T-helper 17 cell (primary cell): ENCODE measurements at places on chromosomes 5 and 9.

GRCh38 chr9:136943291-136944211 is 987 bp downstream of the FBXW5 start:
- DNase-seq: no peak

DNA sequence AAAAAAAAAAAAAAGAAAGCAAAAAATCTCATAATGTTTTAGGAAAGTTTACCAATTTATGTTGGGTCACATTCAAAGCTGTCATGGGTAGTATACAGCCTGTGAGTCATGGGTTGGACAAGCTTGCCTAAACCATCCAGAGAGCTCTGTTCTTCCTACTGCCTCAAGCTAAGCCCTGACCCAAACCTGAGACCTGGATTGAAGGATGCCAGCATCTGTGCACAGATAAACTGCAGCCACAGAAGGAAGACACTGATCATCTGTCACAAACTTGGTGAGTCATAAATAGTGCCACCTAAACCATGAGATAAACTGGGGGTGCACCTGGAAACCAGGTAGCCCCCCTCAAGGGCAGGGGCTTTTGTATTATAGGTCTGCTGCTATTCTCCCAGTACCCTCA is 31.0 kb downstream of the CSF2 start:
- DNase-seq: no peak

GRCh38 chr5:95983080-95983479 is 21.4 kb upstream of the ELL2 start:
- no peak for DNase-seq

DNA sequence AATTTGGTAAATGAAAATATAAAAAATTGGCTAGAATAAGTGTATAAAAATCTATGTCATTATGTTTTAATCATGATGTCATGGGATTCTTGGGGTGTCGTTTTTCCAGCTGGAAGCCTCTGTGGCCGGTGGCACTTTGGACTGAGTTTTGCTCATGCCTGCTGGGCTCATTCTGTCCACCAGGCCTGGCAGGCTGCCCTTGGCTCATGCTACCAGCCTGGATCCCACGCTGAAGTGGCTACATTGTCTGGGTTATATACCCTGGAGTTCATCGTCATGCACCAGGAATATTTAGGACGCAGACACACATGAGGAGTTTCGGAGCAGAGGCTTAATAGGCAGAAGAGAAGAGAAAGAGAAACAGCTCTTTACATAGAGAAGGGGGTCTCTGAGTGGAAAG is 1913.7 kb upstream of the WWC1 start:
- DNase-seq: no peak

DNA sequence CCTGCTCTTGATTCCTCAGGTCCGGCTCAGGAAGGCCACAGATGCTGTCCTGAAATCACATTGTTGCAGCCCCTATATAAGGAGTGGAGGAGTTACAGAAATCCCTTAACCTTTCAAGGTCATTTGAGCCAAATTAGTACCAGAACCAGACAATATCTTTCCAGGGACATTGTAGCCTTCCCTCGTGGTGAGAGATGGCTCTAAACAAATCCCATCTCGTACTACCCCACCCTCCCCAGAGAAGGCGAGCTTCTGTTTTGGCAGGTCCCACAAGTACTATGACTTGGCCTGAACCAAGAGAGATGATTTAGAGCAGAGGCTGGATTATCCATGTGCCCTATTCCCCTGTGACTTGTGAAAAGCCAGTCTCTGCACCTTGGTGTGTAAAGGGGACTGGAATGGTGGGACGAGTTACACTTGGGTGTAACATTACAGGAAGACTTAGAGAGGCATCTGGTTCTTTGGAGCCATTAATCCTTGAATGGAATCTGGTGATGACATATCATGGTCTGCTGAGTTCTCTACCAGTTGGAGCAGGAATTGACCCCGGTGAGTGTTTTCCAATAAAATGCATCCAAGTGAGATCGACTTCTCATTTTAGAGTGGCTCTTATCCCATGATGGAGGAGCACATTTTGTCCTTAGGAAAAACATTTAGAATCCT is at the start of gene FAM240B:
Gene FAM240B (minus strand): TSS at position 51 of the 663 bp plus-strand sequence. CDS start 16,134 bp downstream, outside the sequence.
- DNase-seq: no peak

DNA sequence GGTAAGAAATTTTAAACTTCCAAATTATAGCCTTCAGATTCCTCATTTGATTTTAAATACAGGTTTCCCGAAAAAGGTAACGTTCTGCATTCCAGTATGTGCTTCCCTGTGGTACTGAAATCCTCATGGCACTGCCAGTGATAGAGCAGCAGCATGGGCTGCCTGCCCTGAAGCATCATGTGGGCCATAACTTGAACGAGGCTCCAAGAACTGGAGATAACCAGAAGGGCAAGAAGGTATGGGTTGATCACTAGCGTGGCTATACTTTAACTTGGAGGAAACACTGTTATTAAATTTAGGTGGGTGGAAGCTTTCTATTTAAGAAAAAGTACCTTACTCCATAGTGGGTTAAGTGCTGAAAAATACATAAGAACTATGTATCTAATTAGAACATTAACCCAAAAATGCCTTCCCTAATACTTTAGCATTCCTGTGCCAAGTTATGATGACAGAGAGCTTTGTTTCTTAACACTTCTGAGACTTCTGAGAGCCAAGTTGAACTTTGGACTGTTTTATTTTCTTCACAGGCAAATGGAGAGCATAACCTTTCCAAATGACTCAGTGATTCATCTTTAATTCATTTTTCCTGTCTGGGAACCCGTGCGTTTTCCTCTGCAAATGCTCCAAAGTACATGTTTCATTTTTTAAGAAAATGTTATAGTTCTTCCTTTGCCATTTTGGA is 191.5 kb upstream of the GNA14 start:
- DNase-seq: no peak

DNA sequence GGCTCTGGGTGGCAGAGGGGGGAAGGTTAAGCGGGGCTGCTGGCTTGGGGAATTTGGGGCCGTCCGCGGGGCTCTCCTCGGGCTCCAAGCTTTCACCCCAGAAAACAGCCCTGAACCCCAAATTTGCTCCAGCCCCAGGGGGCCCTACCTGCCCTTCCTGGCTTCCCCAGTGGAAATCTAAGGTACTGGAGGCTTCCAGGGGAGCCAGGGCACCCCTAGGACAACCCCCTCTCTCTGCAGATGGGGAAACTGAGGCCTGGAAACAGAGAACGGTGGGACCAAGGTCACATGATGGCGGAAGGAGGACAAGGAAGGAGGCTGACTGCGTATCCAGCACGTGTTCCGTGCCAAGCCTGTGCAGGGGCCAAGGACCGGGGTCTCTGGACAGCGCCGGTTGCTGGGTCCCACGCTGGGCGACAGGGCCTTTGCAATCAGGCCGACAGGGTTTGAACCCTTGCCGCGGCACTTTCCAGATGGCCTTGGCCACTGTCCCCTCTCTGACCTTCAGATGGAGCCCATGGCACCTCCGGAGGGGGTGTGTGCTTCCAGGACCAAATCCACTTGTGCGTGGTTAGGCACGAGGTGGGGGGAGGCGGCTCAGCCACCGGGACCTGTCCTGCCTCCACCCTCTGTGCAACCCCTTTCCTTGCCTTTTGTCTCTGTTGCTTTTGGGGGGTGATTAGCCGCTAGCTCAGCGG is 183.1 kb downstream of the C9orf50 start:
- no peak for DNase-seq

DNA sequence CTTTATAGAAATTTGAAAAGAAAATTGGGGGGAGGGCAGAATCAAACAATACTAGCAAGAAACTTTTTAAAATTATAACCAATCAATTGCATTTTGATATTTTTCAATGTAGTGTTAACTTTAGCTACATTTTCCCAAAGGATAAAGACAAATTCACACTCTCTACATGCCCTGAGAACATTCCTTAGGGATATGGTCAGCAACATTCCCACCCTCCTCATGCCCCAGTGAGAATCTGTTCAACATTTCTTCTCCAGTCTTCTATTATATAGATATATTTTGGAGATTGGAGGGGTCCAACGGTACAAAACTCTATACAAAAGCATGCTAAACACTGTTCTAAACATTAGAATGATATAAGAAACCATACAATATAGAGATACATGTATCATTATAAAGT is 11.6 kb upstream of the PRR16 start:
- DNase-seq: no peak

DNA sequence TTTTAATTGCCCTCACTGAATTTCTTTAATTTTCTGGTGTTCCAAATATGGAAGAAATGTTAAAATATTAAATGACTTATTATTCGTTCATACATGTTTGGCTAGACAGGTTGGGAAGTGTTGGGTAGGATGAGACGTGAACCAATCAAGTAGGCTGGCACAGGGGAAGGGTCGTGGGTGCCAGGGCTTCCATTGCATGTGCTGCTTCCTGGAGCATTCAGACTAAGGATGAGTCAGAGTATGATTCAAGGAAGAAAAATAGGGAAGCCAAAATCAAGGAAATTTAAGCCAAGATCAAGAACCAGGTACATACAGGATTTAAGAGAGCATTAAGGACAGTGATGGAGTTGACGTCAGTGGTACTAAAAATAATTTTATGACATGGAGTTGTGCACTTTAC is 2068.0 kb downstream of the MAT2B start:
- DNase-seq: no peak

- DNase-seq: no peak
Measured at GRCh38 chr9:71483436-71483835, 284.9 kb downstream of the CEMIP2 start.

DNA sequence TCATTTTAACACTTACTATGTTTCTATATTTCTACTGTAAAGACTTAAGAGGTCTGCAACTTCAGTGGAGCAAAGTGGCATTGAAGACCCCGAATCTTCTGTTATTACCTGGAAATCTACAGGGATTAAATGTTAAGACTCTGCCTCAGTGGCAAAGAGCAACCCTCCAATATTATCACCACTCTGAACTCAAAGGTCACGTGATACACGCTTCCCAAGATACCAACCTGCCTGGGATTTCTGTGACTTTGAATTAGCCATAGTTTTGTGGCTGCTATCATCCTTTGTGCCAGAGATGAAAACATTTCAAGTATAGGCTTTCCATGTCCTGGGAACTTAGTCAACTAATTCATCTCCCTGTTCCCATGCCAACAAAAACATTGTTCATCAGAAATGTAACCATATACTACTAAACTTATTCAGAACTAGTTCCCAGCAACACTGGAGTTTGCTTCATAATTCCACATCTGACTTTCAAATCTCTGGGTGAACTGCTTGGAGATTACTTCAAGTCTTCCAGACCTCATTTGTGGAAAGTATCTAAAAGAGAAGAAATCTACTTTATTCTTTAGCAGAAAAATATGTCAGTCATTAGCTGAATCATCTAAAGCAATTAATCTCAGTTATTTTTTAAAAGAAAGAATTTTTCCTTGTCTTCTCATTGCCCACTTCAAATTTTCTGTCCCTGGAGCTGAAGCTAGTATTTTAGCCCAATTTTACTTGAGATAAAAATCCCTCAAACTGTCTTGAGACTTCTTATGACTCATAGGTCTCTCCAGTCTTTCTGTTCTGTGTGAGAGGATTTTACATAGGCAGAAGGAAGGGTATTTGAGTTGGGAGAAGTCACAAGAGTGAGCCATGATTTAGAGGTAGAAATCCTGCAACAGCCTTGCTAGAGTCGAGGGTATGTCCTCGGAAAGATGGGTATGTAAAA is 83.0 kb downstream of the ZNF462 start:
- DNase-seq: no peak

GRCh38 chr5:94711785-94712184 is 93.3 kb downstream of the SLF1 start:
- DNase-seq: no peak

DNA sequence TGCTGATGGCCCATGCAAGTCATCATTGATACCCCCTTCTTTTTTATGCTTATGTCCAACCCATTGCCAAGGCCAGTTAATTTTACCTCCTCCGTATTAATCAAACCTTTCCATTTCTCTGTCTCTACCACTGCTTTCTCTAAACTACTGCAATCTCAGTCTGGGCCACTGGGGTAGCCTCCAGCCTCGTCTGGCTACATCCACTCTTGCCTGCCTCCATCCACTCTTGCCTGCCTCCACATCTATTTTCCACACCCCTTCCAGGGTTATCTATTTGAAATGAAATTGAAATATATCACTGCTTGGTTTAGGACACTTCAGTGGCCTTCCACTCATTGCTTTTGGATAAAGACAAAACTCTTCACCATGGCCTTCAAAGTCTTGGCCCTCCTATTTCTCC is 425.3 kb upstream of the CLINT1 start:
- no peak for DNase-seq

DNA sequence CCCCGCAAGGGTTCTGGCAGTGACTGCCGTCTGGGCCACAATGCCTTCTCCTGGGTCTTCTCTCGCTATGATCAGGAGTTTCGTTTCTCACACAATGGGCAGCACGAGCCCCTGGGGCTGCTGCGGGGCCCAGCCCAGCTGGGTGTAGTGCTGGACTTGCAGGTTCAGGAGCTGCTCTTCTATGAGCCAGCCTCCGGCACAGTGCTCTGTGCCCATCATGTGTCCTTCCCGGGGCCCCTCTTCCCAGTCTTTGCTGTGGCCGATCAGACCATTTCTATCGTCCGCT is 7.0 kb downstream of the HDHD3 start:
- no peak for DNase-seq

- DNase-seq: no peak
Measured at GRCh38 chr5:142871363-142872193, 101.4 kb downstream of the ARHGAP26 start.

DNA sequence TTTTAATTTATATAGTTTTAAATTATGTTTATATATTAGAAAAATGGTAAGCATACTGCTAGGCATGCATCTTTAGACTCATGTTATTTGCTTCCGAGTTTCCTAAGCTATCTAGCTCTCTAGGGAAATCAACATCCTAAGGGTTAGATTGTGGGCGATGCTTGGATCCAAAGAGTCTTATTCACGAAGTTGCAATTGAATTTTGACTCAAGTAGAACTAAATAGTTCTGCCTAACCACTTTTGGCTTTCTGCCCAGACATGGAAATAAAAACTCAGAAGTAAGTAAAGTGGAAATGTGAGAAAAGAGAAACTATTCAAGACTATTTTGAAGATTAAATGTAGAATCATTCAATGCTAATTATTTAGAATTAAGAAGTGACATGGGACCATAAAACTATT is 440.4 kb downstream of the CDH18 start:
- DNase-seq: no peak

DNA sequence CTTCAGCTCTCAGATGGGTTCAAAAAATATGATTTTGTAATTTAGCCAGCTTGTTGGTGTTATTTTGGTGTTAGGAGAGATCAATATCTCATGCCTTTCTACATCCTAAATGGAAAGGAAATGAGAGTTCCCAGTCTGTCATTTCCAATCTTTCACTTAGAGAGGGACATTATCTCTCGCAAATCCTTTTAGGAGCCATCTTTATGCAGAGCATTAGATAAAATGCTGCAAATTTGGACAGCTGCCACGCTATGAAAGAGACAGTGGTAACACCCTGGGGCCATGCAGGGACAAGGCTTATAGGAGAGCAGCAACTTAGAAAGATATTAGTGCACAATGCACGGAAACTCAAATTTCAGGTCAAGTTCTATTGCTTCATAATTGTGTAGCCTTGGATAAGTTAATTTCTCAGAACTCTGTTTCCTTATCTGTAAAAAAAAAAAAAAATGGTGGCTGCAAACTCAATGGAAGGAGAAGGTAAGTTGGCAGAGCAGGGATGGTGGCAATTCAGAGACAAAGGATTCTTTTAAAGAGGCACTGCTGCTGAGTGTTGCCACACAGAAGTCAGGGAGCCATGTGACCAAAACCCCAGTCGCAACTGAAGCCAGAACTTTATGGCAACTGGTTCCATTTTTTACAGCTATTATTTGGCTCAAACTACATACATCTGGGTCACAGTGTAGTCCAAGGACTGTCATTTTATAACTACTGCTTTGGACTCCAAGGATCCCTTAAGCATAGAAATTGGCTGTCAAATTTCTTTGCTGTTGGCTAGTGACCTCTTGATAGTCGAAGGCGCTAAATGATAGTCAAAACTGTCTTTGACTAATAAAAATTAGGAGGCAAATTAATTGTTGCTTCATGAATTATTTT is 210.2 kb downstream of the FRMD3 start:
- no peak for DNase-seq
